ENCODE measurements at places on chromosomes 16 and 17.

DNA sequence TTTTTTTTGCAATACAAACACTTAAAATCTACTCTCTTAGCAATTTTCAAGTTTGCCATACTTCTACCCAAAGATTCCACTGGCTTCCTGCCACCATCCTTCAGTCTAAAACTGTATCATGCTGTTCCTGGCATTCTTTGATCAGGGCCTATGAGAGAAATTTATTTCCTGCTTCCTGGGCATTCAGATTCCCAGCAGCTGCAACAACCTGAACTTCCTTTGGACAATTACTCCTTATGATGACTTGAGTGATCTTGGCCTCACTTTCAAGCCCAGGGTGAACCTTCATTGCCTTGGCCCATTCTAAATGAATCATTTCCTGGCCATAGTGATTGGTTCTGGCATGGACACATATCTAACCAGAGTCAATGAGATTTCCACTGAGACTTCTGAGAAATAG, 18.0 kb upstream of the MON1B start:
- no peak for DNase-seq

DNA sequence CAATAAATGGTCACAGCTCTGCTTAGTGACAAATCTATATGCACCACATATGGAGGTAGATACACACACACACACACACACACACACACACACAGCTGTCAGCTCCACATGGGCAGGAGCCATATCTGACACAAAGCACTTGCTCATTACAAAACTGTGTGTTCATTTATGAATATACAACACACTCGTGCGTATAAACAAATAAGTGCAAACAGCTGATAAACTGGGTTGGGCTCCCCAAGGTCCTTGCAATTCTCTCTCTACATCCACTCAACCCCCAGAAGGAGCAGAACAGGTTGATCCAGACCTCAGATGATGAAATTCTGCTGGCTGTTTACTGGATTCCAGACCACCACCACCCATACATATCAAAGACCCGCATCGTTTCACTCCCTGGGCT, 140.7 kb downstream of the XYLT1 start:
- DNase-seq: no peak

- no peak for DNase-seq
These were observed 25.0 kb downstream of the LGALS3BP start for GRCh38 chr17:78954684-78955083.

DNA sequence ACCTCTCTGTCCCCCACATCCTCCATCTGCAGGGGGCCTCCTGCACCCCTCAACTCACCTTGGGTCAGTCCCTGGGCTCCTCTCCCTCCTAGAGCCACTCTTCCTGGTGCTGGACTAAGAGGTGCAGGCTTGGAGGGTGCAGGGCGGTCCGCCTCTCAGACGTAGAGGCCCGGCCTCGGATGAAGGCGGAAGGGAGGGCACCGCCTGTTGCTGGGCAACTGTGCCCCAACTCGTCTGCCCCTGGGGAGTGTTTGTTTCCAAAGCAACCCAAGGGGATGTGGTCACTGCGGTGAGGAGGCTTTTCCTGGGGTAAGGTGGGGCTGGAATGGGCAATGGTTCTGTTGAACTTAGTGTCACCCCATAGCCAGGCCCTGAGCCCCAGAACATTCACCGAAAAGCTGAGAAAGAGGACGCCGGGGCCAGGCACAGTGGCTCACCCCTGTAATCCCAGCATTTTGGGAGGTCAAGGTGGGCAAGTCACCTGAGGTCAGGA, at the start of gene C16orf54:
Gene C16orf54 (minus strand): TSS at position 138 of the 493 bp plus-strand sequence. CDS start 1,039 bp downstream, outside the sequence.
- peak; percentile 82 for DNase-seq

DNA sequence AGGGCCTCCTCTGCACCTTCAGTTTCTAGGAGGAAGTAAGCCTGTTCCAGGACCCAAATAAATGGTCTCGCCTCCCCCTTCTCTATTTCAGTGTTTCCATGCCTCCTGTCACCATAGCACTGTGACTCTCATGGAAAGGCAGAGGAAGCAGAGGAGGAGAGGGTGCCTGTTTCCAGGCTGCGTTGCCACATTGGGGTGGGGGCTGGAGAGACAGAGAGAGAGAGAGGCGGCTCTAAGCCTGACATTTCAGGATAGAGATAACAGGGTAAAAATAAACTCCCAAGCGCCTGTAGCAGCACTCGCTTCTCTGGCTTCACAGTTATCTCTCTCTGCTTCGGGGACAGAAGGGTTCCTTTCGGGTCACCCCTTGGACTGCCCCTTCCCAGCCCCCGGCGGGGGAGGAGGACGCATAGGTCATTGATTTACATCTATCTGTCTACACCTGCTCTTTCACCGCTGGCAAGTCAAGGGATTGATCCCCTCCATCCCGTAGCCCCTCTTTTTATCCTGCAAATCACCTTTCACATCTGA, 71.2 kb upstream of the MRTFB start:
- DNase-seq: no peak

- no peak for DNase-seq
These were observed 176.0 kb downstream of the WWOX start for GRCh38 chr16:78275420-78275819.

DNA sequence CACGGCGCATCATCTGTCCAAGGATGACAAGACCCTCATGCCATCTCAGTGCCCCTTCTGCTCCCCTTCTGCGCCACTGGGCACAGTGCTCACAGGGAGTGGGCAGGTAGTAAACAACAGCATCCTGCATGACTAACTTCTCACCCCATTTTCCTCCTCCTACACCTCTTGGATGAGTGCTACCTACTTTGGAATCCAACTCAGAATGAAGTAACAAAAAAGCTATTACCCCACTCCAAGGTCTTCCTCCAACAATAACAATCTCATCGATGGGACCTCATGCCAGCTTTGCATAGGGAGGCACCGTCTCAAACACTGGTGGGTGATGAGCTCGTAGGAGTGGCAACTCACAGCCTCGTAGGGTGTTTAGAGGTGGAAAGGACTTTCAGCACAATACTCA, 98.6 kb upstream of the RCVRN start:
- no peak for DNase-seq

DNA sequence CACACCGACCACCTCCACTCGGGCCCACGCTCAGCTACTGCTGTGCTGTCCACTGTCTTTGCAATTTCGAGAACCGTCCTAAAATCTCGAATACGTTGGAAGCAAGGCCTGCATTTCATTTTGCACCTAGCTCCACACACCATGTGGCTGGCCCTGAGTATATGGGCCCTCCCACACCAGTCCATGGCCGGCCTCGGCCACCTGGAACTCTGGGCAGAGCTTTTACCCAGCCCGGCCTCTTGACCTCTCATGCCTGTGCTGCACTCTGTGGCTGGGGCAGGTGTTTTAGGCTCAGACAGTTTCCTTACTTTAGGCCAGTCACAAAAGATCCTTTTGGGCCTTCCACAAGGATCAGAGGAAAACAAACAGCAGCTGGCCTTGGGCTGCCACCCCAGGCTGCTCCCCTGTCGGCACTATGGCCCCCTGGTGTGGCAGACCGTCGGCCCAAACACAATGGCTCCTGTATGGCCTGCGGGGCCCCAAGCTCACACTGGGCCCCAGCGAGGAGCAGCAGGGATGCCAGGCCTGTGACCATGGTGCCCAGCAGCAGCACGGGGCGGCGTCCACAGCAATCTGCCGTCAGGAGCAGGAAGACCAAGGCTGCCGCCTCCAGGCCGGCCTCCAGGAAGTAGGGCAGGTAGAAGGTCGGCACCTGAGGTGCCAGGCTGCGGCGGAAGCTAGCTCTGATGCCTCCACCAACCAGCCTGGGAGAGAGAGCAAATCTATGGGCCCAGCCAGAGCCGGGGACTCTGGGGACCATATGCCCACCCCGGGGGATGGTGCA, 2.5 kb downstream of the SLC22A31 start:
- no peak for DNase-seq

GRCh38 chr16:49594685-49595498, 221.3 kb downstream of the C16orf78 start:
- DNase-seq: no peak

DNA sequence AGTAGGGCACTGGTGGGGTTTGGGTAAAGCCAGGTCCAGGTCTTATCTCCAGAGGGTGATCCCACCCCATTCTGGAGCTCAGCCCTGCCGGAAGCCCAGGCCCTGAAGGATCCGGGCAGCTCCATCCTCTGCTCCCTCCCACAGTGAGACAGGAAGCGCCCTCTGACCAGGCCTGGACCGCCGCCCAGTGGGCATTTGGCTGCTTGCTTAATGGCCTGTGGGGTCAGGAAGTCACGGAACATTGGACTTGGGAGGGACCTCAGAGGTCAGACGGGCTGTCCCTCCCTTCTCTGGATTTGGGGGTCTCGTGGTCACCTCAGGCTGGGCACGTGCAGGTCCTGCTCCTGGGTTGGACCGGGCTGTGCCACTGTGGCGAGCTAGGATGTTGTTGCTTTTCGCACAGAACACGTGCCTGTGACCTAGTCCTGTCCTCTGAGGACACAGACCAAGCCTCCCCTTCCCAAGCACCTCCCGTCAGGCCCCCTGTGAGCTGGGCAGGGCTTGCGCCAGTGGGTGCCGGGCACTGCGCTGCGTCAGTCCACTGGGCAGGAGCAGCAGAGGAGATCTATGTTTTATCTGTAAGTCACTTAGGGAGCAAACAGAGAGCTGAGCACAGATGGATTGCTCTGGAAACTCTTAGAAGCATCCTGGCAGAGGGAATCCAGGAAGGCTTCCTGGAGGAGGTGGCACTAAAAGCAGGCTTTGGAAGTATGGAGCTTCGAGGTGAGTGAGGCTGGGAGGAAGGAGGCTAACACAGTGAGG, 49.4 kb upstream of the GSE1 start:
- peak; percentile 77 for DNase-seq

GRCh38 chr17:9226794-9227135, 205.5 kb downstream of the NTN1 start:
- no peak for DNase-seq

DNA sequence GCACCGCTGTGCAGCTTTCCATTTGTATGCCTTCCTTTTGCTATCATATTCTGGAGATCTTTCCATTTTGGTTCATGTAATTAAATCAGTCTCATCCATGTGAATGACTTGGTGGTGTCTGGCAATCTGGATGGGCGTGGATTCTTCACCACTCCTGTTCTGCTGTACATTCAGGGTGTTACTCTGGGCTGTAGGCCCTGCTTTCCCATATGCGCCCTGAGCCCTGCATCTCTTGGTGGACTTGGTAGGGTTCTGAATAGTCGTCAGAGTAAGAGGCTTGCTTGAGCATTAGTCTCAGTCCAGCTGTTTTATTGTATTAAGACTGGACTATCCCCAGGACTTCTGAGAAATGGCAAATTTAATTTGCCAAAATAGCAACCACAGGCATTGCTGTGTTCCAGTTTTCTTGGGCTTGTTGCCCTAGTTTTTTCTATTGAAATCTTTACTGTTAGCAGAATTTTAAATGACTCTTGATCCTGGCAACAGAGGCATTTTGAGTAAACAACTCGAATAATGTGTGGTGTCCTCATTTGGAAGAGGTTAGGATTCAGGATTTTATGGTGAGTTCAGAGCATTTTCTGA, 14.9 kb downstream of the BANP start:
- no peak for DNase-seq

DNA sequence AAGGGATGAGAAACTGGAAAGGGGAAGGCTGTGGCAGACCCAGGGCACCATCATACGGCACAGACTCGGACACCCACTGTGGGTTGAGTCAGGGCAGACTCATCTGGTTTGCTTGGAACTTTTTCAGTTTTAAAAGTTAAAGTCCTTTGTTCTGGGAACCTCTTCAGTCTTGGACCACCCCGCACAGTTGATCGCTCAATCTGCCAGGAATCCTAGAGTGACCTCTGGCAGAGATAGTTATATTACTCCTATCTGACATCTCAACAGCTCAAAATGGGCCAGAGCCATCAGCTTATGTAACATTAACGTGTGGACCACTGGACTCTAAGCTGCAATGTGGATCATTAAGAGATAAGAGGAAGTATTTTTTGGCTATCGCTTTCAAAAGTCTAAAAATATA, 164.3 kb downstream of the ABCA8 start:
- no peak for DNase-seq

- DNase-seq: no peak
These were observed 133.1 kb upstream of the ZKSCAN2 start for GRCh38 chr16:25390761-25391160.

DNA sequence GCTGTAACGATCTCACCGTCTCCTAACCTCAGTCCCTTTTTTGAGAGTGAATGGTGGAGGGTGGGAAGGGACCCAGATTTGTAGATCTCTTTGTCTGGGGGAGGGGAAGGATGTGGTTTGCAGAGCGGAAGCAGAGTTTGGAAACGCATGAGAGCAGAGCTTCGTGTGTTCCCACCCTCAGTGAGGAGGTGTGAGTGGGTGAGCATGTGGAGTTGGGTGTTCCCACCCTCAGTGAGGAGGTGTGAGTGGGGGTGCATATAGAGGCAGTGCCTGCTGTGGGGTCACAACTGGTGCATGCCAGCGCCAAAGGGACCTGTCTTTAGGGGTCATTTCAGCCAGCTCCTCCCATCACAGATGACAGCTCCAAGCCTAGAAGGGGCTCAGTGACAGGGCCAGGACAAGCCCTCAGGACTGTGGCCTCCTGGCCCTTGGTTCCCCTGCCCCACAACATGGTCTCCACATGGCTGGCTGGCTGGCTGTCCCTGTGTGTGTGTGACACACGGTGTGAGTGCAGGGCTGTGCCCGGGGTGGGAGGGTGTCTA, 1.8 kb upstream of the CISD3 start:
- peak; percentile 48 for DNase-seq

DNA sequence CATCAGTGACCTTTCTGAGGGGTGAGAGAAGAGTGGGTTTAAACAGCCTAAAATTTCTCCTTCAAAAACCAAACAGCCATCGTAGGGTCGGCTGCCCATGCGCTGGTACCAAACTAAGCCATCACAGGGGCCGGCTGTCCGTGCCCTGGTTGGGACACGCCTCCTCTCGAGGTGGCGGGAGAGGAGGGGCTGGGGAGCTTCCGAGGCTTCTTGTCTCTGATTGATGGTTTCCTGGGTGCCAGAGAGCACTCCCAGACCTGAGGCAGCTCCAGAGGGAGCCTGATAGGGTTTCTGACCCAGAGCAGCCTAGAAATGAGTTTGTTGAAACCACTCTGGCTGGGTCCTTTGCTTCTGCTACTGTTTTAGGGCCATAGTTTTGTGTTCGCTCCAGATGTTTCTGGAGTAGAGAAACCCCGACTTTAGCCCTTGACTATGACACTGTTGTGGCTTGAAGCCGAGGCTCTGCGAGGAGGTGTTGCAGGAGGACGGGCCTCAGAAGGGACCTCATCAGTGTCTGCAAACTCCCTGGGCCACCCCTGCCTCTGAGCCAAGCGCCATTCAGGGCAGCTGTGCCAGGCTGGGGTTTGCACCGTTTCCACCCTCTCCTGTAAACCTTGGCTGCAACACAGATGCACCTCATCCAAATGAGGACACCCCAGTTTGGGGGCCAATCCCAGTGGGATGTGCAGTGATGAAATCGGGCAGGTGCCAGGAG, 6.2 kb downstream of the ZNF276 start:
- DNase-seq: no peak

DNA sequence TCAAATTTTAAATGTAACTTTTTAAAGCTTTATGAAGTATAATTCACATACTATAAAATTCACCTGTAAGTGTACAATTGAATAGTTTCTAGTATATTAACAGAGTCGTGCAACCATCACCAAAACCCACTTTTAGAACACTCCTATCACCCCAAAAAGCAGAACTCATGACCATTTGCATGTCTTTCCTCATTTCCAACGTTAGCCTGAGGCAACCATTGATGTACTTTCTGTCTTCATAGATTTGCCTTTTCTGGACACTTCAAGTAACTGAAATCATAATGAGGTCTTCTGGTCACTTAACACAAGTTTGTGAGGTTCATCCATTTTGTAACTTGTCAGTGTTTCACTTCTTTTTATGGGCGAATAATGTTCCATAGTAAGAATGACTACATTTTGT, 33.2 kb downstream of the METTL16 start:
- DNase-seq: peak; percentile 56

- no peak for DNase-seq
These were observed 1091.0 kb downstream of the CDH8 start for GRCh38 chr16:60945225-60945624.

Data from inflammatory macrophage treated with lipopolysaccharide for 1 hour (primary cell).